ENCODE measurements at places on chromosomes 7 and 10.

DNA sequence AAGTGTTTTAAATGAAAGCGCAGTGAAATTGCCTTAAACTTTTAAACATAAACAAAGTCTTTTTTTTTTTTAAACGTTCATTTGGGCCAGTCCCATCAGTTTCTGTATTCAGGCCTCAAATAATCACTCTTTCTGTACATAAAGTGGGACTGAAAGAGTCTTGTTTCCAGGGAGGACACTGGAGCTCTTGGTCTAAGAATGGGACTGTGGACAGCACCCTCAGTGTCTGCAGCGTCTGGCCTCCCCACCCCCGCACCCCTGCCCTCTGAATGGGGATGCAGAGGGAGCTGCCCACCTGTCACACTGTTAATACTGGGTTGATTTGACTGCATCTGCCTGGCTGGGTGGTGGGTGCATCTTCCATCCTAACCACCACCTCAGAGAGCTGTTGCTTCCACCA is 5.2 kb downstream of the ZNF365 start:
- no peak for DNase-seq

DNA sequence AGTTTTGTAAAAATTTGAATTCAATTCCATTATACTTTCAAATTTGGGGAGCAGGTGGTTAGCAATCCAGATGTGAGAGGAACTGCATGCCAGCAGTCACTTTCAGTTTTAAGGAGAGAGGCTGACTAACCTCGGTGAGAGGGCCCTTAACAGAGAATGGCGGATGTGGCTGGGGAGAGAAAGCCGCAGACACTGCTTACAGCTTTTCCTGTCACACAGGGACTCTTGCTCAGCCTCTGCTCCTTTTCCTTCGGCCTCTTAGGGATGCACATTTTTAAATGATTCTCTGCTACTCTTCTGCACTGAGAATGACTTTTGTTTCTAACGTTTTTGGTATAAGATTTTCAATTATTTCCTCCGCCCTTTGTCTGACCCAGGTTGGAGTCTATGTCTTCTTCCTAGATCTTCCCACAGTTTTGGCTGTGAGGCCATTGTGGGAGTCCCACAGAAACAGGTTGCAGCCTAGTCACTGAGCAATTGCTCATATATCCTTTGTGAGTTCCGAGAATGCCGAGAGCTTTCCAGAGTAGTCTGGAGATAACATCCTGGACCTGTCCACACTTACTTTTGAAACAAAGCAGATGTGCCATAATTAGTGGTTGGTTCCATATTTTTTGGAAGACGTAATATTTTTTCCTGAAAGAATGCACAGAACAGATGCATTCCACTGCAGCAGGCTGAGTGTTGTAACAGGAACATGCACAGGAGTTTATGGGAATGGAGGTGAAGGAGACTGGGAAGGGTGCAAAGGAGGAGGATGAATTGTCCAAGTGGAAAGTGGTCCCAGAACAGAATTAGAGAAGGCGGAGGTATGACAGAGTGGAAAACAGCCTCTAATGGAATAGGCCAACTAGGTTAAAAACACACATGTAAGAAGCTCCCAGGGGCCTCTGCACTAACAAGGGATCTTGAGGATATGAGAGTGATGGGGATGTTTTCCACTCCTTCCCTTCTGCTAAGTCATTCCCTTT is 168.0 kb upstream of the ZNF32 start:
- DNase-seq, result peak; percentile 93

- no peak for DNase-seq
These were observed 1.4 kb upstream of the PDE1C start for GRCh38 chr7:32071466-32072091.

GRCh38 chr10:72740528-72740927 is 48.6 kb downstream of the MCU start:
- DNase-seq, result no peak

GRCh38 chr10:3871424-3871996 is 86.5 kb upstream of the KLF6 start:
- DNase-seq, result no peak

DNA sequence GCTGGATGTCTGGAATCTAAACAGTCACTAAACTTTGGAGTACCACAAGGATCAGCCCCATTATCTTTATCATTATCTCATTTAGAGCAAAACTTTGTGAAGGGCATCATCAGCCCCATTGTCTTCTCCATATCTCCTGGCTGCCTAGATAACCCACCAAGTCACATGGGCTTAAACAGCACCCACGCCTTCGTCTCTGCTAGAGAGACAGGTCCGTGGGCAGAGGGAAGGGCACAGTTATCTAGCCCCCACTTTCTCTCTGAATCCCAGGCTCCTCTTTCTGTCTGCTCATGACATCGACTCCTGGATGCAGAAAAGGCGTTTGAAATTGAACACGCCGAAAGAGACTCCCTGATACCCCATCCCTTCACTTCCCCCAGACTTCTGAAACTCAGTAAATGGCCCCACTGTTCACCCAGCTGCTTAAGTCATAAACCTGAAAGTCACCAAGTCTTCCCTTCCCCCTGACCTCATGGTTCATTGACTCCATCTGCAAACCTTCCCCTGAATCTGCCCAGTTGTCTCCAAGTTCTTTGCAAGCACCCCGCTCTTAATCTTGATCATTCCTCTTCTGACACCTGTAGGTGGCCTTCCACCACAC is 20.9 kb upstream of the PARD3 start:
- DNase-seq, result no peak

DNA sequence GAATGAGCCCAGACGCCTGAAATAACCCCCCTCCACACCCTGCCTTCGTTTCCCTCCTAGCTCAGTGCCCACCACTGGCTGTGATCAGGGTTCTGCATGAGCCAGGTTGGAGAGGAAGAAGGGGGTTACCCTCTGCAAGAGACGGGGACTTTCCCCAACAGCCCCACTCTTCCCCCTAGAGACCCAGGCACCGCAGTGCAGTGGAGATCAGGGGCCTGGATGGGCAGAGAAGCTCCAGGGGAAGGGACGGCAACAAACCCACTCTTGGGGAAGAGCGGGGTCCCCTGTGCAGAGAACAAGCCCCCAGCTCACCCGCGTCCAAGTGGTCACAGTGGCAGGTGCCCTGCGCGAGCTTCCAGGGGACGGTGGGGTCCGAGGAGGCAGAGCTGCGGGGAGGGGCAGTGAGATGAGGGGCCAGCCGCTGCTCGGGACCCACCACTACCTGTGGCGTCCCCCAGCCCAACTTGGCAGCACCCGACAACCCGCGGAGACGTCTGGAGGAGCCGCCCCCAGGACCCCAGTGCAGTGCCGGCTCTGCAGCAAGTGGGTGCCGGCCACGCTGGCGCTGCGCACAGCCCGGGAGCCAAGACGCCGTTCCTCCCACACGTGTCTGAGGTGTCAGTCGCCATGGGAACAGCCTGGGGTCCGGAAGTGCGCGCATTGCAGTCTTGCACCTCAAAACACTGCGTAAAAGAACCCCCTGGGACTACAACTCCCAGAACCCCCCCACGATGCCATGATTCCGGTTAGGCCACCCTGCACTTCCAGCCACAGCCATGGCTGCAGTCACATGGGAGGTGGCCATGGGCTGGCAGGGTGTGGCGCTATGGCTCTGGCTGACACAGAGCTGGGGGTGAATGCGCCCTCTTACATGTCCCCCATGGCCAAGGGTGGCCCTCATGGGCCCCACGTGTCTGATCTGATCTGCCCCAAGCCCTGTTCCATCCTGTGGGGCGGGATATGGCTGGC is 45.8 kb upstream of the WIPI2 start:
- no peak for DNase-seq

GRCh38 chr10:33234831-33235237 is 99.6 kb downstream of the NRP1 start:
- no peak for DNase-seq

DNA sequence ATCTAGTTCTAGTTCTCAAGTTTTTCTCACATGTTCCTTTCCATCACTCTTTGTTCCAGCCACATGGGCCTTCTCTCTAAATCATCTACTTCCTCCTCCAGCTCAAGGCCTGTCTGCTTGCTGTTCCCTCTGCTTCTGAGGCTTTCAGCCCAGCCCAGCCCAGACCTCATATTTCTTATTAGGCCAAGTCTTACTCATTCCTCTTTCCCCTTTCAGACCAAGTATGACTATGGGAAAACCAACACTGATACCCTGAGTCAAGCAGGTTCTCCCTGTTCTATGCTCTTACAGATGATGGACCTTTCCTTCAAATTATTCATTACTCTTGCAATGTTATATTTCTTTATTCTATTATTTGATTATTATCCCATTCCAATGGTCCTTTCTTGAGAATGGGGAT is 80.3 kb upstream of the SEM1 start:
- no peak for DNase-seq

- no peak for DNase-seq
These were observed 8.1 kb downstream of the CNPY1 start for GRCh38 chr7:155538293-155538692.

GRCh38 chr7:149414745-149415390 is 46.0 kb downstream of the ZNF777 start:
- peak; percentile 44 for DNase-seq

DNA sequence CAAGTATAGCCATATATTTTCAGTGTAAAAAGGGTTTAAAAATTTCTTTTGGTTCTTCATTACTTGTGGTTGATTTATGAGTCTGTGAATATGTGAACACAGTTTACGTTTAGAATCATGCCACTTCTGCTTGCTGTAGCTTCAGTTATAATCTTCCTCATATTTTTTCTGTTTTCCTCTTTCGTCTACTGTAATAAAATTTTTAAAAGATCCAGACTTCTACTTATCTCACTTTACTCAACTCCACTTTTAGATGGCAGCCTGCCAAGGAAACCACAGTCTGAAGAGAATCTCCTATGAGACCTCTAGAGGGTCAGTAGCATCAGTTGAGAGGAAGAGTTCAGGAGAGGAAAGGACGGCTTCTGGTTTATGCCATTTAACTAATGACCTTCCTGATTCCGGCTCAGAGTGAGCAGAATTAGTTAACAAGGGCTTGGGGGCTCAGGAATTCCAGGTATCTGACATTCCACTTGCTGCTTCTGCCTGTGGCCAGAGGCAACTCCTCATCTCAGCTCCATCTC is 21.4 kb downstream of the CREB5 start:
- DNase-seq, result no peak

DNA sequence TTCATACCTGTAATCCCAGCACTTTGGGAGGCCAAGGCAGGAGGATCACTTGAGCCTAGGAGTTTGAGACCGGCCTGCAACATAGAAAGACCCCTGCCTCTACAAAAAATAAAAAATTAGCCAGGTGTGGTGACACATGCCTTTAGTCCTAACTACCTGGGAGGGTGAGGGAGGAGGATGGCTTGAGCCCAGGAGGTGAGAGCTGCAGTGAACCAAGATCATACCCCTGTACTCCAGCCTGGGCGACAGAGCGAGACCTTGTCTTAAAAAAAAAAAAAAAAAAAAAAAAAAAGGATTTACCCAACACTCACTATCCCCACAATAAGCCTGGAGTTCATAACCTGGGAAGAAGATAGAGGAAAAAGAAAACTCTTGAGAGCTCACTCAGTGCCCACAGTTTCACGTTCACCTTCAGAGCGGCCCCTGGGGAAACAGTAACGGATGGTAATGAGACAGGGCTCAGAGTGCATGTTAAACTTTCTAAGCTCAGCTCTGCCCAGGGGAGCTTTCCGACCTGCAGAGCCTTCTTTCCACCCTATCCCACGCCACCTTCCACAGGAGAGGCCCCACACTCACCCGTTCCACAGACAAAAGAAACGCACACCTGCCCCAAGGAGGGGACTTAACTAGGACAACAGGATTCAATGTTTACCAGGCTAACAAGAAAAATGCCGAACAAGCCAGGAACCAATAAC is 259.8 kb upstream of the KLF14 start:
- DNase-seq, result no peak

- DNase-seq, result no peak
These were observed 81.6 kb downstream of the CHN2 start for GRCh38 chr7:29276199-29276598.

DNA sequence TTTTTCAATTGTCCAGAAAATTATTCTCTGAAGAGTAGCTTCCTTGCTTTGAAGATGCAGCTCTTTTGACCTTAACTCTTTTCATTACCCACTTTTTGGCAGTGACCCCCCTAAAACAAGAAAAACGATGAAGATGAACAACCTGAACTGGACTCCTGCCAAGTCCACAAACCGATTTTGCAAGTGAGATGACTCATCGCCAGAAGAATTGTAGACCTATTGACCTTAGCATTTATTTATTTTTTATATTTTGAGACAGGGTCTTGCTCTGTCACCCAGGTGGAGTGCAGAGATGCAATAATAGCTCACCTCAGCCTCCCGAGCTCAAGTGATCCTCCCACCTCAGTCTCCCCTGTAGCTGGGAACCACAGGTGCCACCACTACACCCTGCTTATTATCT is 859.2 kb downstream of the GATA3 start:
- no peak for DNase-seq

- no peak for DNase-seq
These were observed 1.5 kb downstream of the IL6 start for GRCh38 chr7:22728401-22729029.

- DNase-seq, result no peak
These were observed 39.0 kb upstream of the TMEM229A start for GRCh38 chr7:124071843-124072242.

DNA sequence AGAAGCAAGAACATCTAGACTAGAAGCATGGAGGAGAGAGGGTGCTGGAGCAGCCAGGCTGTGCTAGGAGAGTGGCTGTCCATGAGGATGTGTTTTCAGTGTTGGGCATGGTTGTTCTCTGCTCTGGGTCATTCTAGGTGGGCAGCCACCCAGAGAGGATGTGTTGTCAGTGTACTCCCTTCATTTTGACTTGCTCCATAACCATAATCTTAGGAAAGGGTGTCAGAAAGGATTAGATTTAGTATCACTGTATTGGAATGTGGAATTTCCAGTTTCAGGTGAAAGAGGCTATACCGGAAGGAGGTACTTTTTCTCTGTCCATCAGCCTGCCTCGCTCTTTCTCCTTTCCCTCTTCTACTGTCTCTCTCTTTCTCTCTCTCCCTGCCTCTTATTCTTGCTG is 474.5 kb upstream of the PODXL start:
- DNase-seq, result no peak

GRCh38 chr10:26368463-26368862 is 69.7 kb upstream of the APBB1IP start:
- DNase-seq, result no peak

DNA sequence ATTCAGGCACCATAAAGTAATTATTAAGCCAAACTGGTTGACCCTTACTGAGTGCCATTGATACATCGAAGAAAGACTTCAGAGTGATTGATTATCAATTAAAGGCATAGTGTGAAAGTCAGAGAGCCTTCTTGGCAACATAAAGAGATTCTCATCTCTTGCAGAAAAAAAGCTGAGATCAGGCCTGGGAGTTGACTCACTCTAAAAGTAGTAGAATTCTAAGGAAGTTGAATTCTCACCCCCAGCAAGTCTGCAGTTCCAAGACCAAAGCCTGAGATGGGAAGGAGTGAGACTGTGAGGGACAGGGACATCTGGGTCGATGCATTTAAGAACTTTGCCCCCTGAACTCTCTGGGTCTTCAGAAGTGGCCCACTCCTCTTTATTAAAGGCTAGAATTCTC is 21.6 kb upstream of the ERCC6 start:
- DNase-seq, result no peak

DNA sequence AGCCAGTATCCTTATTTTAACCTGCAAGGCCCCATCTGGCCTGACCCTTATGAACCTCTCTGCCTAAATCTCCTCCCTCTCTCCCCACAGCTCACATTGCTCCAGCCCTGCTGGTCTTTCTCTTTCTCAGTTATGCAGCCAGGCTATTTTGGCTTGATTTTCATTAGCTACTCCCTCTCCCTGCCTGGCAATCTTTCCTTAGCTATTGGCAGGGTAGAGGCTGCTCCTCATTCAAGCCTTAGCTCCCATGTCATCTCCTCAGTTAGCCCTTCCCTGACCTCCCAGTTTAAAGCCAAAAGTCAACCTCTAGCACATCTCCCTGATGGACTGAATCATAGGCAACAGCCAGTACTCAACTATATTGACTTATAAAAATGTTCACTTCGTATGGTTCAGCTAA is 214.4 kb upstream of the CELF2 start:
- no peak for DNase-seq

GRCh38 chr10:54063514-54063913 is 737.5 kb downstream of the PCDH15 start:
- no peak for DNase-seq
